ENCODE measurements at places on chromosomes 12 and 14.

DNA sequence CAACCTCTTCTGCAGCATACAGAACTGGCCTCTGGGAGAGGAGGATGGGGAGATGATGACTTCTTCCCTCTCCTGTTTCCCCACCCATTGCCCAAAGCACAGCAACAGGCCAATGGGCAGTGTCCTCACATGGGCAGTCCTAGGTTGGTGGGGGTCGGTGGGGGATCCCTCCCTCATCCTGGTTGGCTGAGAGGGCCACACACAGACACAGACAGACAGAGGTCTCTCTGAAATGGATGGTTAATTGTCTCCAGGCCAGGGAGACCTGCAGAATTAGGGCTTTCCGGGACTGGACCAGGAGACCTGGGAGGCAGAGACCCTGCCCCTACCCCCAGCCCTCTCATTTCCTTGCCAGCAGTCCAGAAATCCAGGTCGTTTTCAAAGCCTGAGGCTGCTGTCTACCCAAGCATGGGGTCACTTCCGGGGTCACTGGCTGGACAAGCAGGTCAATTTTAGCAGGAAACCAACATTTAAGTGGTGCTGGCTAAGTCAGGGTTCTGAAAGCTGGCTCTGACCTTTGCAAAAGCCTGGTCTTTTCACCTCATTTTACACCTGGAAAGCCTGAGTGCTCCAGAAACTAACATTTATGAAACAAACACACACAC lies 48.6 kb upstream of the TBX3 start:
- DNase-seq = no peak

GRCh38 chr14:28242895-28243294 lies 523.7 kb upstream of the FOXG1 start:
- DNase-seq = no peak

DNA sequence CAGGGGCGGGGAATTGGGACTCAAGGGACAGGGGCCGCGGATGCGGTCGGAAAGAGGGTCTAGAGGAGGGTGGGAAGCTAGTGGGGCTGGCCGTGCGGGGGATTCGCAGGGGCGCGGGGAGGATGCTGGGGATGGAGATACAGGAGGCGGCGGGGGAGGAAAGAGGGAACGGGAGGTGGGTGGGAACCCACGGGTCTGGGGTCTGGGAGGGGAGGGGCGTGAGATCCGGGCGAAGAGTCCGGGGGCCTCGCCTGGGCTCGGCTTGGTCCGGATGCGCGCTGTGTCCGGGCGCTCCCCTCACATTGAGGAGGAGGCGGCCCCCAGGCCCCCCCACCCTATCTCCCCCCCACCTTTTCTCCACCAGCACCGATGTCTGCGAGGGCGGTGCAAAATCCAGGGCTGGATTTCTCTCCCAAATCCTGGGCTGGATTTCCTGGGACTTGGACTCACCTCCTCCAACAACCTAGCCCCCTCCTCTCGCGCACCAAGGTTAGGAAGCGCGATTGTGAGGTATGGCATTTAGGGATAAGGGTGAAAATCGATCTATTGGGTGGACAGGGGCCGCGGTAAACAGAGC lies at the start of gene AGAP2:
AGAP2 (minus strand) TSS at position 82 of the 577 bp plus-strand sequence. CDS start 496 bp downstream, outside the sequence.
- no peak for DNase-seq

DNA sequence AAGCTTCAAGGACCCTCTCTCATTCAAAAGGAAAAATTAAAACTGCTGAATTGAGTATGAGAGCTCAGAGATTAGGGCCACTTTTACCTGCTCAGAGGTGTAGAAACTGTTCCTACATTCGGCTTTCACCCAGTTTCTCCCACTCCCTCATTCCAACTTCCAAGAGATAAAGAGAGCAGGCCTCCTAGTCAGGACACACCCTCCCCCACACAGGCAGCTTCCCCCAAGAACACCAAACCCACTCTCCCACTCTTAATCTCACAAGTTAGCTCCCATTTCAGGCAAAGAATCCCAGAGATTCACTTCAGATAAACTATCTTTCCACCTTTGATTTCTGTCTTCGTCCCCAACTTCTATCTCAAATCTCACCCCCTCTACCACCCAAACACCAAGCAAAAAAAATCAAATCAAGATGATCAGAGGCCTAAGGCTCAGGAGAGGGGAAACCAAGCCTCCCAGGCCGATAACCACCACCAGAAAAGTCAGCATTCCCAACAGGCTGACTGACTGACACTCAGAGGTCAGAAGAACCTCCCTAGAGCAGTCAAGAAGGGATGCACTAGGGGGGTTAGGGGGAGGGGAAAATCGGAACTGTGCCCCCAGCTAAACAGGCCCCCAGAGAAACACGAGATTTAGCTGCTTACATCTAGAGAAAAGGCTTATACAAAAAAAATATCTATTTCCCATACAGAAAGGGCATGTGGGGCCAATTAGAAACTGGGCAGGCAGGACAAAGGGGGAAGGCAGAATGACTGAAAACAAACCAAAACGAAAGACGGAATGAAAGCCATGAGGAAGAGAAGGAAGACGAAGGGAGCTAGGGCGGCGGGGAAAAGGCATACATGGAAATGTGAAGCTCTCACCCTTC lies 13.2 kb upstream of the CDH24 start:
- no peak for DNase-seq

Data from PC-3 (cell line).